A549 treated with Hydrocortisone at 1 μM for 4 hours (cell line): ENCODE measurements at places on chromosomes 13 and 19. TPM values are rescaled to one million over a fixed set of nuclear protein-coding genes. Genes with fewer than 3 reads are reported as not detected.

Gene ACP5
- total RNA-seq, result 0.15 to 0.33 TPM (median 0.26 TPM) in 4 of 5 replicates, not detected in the other

Gene HNRNPA1L2
- total RNA-seq, result 5.2 to 6.9 TPM (median 5.8 TPM) in 5 replicates

Gene CYP2A6
- total RNA-seq, result 0.08 TPM in 1 of 5 replicates, not detected in the others

Gene KLHL1
- not detected in 5 replicates for total RNA-seq

Gene WDR62
- total RNA-seq, result 23.1 to 26.0 TPM (median 25.2 TPM) in 5 replicates

Gene SPACA4
- total RNA-seq, result not detected in 5 replicates

Gene TRIP10
- 84.3 to 96.4 TPM (median 93.1 TPM) in 5 replicates for total RNA-seq

Gene ZNF780A
- 25.9 to 29.1 TPM (median 27.7 TPM) in 5 replicates for total RNA-seq

Gene GDF15
- total RNA-seq, result 11.9 to 24.9 TPM (median 20.6 TPM) in 5 replicates

Gene LAIR1
- not detected in 5 replicates for total RNA-seq

Gene AP2A1
- 49.2 to 57.2 TPM (median 53.4 TPM) in 5 replicates for total RNA-seq

Gene KLK5
- 0.06 TPM in 1 of 5 replicates, not detected in the others for total RNA-seq

Gene MBD3L3
- 0.12 TPM in 1 of 5 replicates, not detected in the others for total RNA-seq

Gene KCNN1
- 0.41 to 1.2 TPM (median 0.66 TPM) in 5 replicates for total RNA-seq

Gene CCL25
- total RNA-seq, result not detected in 5 replicates

Gene PLIN4
- 0.10 to 0.16 TPM (median 0.12 TPM) in 5 replicates for total RNA-seq

Gene CLDN10
- total RNA-seq, result 0.10 to 0.34 TPM (median 0.16 TPM) in 5 replicates

Gene IRF2BP1
- total RNA-seq, result 23.6 to 36.7 TPM (median 32.1 TPM) in 5 replicates

Gene SELENOV
- total RNA-seq, result not detected in 5 replicates

Gene KIR3DL1
- not detected in 5 replicates for total RNA-seq

Gene PTH2
- total RNA-seq, result not detected in 5 replicates

Gene PRODH2
- 0.15 to 0.36 TPM (median 0.25 TPM) in 5 replicates for total RNA-seq

Gene POGLUT2
- total RNA-seq, result 5.6 to 6.8 TPM (median 6.5 TPM) in 5 replicates

Gene HTR2A
- not detected in 5 replicates for total RNA-seq

Gene MAST3
- 1.8 to 2.7 TPM (median 2.1 TPM) in 5 replicates for total RNA-seq

Gene UPK1A
- 0.52 to 1.5 TPM (median 1.0 TPM) in 5 replicates for total RNA-seq

Gene TNFSF9
- total RNA-seq, result 2.3 to 4.8 TPM (median 4.5 TPM) in 5 replicates

Gene ZNF430
- total RNA-seq, result 1.5 to 2.9 TPM (median 1.7 TPM) in 5 replicates

Gene CERS1
- total RNA-seq, result 3.4 to 5.6 TPM (median 5.0 TPM) in 5 replicates

Gene TINCR
- total RNA-seq, result 2.5 to 3.1 TPM (median 2.8 TPM) in 5 replicates

Gene PROZ
- total RNA-seq, result not detected in 5 replicates

Gene ZNF44
- 0.54 to 1.4 TPM (median 0.89 TPM) in 5 replicates for total RNA-seq

Gene PSG6
- total RNA-seq, result not detected in 5 replicates

Gene TRPC4
- 0.03 TPM in 1 of 5 replicates, not detected in the others for total RNA-seq

Gene KCTD4
- total RNA-seq, result not detected in 5 replicates

Gene TGFBR3L
- 1.0 to 2.4 TPM (median 1.6 TPM) in 5 replicates for total RNA-seq

Gene MCEMP1
- total RNA-seq, result not detected in 5 replicates

Gene CBY2
- not detected in 5 replicates for total RNA-seq

Gene GIPC3
- total RNA-seq, result 0.17 to 0.32 TPM (median 0.25 TPM) in 5 replicates

Gene LILRB2
- total RNA-seq, result 0.06 to 0.22 TPM (median 0.08 TPM) in 3 of 5 replicates, not detected in the others

Gene ERICH4
- total RNA-seq, result not detected in 5 replicates

Gene ITGBL1
- 1.0 to 2.4 TPM (median 1.7 TPM) in 5 replicates for total RNA-seq

Gene MIR17HG
- 0.46 to 1.4 TPM (median 0.88 TPM) in 5 replicates for total RNA-seq

Gene TRPM4
- total RNA-seq, result 8.2 to 10.2 TPM (median 9.6 TPM) in 5 replicates

Gene ADM5
- 3.1 to 6.1 TPM (median 5.4 TPM) in 5 replicates for total RNA-seq

Gene MARCHF2
- total RNA-seq, result 15.0 to 21.2 TPM (median 20.4 TPM) in 5 replicates

Gene SYT5
- total RNA-seq, result 3.0 to 4.8 TPM (median 4.3 TPM) in 5 replicates

Gene LILRA2
- total RNA-seq, result 0.03 TPM in 1 of 5 replicates, not detected in the others

Gene NALCN
- 3.4 to 4.2 TPM (median 3.5 TPM) in 5 replicates for total RNA-seq

Gene C5AR1
- total RNA-seq, result 1.5 to 2.8 TPM (median 2.1 TPM) in 5 replicates

Gene DIAPH3
- 6.1 to 10.8 TPM (median 7.8 TPM) in 5 replicates for total RNA-seq

Gene OVOL3
- total RNA-seq, result 0.17 to 0.60 TPM (median 0.36 TPM) in 4 of 5 replicates, not detected in the other

Gene ONECUT3
- not detected in 5 replicates for total RNA-seq

Gene ZNF266
- total RNA-seq, result 2.9 to 4.4 TPM (median 3.4 TPM) in 5 replicates

Gene EMP3
- 365 to 468 TPM (median 427 TPM) in 5 replicates for total RNA-seq

Gene LGALS7
- 0.29 to 0.43 TPM (median 0.38 TPM) in 3 of 5 replicates, not detected in the others for total RNA-seq
